Eye (tissue), 1 donor: ENCODE measurements at places on chromosomes 6 and 20.

DNA sequence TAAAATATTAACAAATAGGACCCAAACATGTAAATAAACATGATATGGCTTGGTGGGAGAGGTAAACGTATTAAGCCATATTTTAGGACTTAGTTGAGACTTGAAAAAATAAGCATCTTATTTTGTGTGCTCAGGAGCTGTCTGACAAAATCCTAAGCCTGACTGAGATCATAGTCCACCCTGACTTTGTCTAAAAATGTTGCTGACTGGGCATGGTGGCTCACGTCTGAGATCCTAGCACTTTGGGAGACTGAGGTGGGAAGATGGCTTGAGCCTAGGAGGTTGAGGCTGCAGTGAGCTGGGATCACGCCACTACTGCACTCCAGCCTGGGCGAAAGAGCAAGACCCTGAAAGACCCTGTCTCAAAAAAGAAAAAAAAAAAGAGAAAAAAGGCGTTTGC is 52.1 kb downstream of the AIG1 start:
- no peak for DNase-seq

GRCh38 chr20:35595901-35596300 is 19.7 kb upstream of the SPAG4 start:
- DNase-seq = no peak

DNA sequence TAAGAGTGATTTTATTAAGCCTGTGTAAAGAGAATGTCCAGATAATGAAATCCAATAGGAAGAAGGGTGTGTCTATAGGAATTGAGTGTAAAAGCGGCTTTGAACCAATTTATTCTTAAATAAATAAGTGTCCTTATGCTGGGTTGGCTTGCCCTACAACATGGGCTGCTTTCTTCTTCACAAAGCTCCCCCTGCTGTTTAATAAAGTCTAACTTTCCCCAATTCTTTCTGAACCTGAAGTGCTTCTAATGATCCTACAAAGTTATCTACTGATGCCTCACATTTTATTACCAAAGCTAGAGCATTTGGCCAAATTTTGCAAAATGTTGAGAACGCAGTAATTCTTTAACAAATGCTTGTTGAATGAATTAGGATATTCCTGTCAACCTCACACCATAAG is 36.3 kb upstream of the SIRT5 start:
- peak; percentile 59 for DNase-seq

- DNase-seq = no peak
Measured at GRCh38 chr6:137216875-137217553, 2.2 kb downstream of the IFNGR1 start.

- no peak for DNase-seq
Measured at GRCh38 chr6:129875610-129876520, 14.8 kb upstream of the TMEM244 start.

DNA sequence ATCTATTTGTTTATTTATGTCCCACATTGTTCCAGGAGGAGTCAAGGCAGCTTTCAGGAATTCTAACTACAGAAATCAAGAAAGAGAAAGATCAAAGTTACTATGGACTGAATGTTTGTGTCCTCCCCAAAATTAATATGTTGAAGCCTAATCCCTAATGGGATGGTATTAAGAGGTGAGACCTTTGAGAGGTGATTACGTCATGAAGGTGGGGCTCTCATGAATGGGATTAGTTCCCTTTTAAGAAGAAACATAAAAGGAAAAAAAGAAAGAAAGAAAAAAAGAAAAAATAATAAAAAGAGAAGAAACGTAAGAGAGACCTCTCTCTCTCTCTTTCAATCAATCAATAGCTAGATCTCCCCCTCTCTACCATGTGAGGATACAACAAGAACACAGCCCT is 44.7 kb upstream of the TOP1 start:
- DNase-seq = no peak

DNA sequence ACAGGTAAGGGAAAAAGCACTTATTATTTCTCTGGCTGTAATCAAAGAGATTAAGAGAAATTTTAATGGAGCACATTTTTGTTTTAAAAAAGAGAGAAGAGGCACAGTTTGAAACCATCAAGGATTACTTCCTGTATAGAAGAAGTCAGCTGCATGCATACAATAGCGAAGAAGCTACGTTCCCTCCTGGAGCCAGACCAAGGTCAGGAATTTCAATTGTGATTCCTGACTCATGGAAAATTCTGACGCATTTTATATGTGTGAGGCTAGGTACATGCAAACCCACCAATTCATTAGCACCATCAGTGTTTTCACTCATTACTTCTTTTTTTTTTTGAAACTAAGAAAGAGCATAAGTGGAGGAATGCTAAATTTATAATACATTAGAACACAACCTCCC is 232.7 kb upstream of the SGK1 start:
- DNase-seq = no peak

GRCh38 chr6:292506-293192 is 362 bp downstream of the DUSP22 start:
- DNase-seq = peak; percentile 81

DNA sequence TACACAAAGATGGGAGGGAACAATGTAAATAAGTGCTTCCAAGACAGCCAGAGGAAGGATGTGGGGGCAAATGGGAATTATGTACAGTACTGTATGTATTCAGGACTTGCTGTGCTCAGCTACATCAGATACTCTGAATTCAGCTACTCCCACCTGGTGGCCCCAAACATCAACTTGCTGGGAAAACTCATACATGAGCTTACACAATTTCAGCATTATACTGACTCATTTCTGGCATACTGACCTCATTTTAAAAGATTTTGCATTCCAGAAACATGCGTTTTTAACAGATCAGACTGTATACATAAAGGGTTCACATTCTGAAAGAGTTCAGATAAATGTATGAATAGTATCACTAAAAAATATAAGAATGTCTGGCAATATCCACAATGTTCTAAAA is 59.7 kb downstream of the GPX5 start:
- DNase-seq = no peak

DNA sequence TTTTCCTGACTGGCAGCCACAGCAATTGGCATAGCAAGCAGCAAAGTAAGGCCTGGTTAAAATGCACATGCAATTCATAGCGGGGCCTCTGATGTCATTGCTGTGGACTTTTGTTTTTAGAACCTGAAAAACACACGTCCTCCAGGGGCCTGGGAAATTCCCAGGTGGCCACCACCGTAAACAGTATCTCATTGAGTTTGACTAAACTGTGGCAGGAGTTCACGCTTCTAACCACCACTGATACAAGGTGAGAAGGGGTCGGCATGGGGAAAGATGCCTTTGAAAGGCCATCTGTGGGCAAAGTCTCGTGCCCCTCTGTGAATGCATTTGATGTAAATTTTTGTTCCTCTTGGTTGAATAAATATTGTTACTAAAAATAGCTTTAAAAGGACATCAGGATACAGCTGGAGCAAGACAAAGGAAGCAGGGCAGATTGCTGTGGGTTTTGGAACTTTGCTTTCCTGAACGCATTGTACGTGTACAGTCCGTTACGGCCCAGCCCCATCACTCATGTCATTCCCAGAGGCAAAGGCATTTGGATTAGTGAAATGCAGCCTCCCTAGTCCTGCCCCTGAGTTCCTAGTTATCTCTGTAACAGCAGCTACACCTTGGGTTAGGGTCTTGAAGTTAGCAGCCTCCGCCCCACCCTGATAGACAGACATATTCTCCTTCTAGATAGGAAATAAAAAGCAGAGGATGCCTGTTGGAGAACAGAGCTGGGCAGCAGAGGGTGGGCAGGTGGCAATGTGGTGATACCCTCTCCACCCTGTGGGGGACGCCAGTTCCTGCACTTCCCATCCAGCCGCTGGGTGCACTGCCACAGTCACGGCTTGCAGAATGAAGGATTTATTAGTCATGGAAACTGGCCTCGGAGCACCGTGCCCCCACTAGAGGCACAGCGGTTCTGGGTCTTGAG is 80.3 kb downstream of the ZDHHC14 start:
- peak; percentile 19 for DNase-seq

DNA sequence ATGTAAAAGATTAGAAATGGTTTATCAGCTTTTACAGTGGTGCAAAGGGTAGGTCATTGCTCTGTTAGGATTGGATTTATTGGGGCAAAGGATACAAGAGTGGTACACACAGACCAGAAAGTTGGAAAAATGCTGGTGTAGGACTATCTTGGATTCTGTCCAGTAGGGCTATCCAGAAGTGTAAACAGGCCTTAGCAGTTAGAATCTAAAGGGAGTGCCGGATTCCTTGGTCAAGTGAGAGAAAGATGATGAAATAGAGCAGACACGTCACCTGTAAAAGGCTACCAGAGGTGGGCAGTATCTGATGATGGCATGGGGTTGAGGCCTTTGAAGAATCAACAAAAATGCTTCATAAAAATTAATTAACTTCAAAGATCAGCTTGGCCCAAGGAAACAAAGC is 975.9 kb downstream of the KIF16B start:
- DNase-seq = no peak

- no peak for DNase-seq
Measured at GRCh38 chr6:90183587-90184333, 112.9 kb downstream of the BACH2 start.

- DNase-seq = no peak
Measured at GRCh38 chr20:59578436-59579403, 25.6 kb upstream of the PHACTR3 start.

DNA sequence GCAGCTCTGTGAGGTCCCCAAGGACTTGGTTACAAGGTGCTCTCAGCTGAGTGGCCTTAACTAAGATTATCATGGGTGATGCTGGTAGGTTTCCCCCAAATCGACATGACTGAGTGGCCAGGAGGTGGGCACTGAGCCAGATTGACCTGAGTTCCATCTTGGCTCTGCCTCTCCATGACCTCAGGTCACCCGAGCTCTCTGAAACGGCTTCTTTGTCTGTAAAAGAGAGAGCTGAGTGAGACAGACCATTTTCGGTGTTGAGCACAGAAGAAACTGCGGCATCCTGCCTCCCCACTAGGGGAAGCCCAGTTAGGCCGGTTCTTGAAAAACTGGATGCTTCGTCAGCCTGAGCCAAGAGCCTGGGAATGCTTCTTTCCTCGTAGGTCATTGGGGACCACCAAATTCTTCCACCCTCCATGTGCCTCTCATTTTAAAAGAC is 14.1 kb upstream of the STX16 start:
- no peak for DNase-seq

DNA sequence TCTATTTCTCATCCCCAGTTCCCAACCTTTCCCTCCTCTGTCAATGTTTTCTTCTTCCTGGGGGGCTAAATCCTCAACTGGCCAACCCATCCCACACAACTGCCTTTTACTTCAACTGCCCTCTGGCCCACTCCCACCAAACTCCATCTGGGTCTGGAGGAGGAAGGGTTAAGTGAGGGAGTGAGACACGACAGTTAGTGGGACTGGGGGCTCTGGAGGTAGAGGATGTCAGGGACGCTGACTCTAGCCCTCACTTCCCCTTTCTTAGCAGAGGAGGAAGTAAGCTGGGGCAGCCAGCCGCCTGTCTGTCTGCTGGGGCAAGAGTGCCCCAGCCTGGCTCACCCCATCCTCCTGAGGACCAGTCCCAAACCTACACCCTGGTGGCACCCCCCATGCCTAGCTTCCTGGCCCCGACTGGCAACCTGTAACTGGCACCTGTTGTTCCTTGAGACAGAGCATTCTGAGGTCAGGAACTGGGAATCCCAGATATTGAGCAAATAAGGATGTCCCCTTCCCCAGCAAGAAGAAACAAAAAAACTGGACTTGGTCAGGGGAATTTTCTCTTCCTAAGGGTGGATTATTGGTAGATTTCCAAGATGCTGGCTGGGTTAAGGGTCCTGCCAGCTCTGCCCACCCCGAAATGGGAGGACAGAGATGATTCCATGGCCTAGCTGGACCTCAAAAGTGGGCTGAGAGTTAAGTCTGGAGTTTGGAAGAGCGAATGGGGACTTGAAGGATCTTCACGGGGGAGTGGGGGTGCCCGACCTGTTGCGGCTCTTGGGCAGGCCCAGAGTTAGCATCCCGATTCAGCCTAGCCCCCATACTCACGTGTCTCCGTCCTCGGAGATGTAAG is 971 bp downstream of the NFKBIE start:
- peak; percentile 35 for DNase-seq

DNA sequence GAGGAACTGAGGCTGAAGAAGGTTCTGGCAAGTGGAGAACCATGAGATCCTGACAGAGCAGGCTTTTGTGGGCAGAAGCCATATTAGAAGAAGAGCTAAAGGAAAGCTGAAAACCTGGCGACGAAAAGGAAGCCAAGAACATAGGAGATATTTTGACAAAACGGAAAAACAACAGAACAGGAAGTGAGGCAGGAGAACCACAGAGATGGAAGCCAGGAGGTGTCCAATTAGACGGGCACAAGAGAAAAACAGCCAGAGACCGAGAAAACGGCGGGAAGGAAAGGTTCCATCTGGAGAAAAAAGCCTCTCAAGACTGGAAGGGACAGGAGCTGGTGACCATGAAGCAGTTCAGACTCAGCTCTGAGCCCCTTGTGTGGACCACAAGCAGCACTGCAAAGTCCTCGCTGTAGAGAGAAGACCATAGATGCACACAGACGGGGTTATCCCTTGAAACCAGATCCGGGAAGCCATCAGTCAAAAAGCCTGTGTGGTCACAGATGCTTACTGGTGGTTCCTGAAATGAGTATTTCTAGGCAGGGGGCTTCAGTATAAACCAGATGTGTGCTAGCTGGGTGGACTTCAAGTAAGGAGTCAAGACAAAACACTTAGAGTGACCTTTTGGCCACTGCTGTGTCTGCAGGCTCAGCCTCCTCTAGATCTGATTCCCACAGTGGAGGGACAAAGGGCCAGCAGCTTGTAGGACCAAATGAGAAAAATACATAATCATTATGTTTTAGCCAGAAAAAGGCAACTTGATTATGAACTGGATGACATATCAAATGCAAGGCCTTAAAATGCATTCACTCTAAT is 30.7 kb downstream of the SSR1 start:
- no peak for DNase-seq

DNA sequence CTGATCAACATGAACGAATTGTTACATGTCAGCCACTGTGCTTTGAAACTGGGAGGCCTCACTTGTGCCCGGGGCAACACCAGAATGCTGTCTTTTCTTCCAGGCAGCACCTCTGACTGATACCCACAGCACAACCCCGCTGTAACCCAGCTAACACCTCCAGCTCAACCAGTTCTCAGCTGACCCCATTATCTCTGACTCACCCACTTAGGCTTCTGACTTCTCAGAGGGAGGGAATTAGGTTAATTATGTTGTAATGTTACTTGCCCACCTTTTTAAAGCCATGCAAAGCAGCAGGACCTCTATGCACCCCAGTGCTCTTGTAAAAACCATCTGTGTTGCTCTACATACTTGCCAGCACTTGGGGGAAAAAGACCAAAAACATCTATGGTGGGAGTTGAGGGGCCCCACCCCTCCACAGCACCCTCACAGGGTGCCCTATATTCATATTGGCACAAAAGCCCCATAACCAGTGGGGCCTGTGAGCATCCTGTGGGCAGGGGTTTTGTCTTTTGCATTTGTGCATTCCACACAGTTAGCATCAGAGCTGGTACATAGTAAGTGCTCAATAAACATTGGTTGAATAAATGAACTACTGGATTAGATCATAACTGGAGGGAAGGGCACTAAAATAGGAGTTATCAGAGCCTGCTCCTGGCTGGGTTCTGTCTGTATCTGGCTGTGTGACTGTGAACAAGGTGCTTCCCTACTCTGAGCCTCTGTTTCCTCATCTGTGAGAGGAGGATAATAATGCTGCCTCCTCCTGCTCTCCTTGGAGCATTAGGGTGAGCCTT is 22.3 kb downstream of the BNIP5 start:
- no peak for DNase-seq

GRCh38 chr6:147579667-147580066 is 71.2 kb downstream of the SAMD5 start:
- DNase-seq = no peak

GRCh38 chr20:24818056-24818455 is 131.0 kb upstream of the CST7 start:
- DNase-seq = no peak
